ENCODE measurements at places on chromosomes 6 and 20. TPM values are rescaled to one million over a fixed set of nuclear protein-coding genes. Genes with fewer than 3 reads are reported as not detected.

DNA sequence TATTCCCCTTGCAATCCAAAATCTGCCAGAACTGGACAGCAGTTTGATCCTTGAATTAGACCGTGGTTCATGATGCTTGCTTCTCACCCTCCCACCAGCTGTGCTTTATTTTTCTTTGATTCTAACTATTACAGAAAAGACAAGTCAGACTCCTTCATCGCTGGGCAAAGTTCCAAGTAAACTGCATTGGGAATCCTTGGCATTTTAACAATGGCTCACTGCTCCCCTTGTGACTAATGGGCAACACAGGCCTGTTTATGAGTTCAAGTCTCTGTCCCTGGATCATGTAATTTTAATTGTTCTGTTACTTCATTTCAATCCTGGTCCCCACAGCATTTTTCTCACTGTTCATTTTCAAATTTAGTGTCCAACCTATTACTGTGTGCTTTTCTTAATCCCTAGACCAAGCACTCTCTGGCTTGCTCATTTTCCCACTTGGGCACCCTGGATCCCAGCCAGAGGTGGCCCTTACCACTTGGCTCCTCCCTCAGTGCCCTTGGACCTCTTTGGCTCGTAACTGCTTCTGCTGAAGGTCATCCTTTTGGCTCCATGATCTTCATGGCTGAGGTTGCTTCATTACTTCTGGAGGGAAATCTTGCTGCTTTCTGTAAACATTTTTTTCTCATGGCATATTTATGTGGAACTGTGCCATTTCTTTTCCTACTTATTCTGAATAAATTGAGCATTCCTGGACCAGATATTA is 32.8 kb downstream of the PSMB9 start:
- DNase-seq, result no peak

GRCh38 chr6:111734068-111735061 is 128.7 kb upstream of the TRAF3IP2 start:
- DNase-seq, result no peak

Gene CEP85L
- total RNA-seq, result 3.0 TPM

- DNase-seq, result no peak
Measured at GRCh38 chr6:116326996-116327395, 43.8 kb upstream of the DSE start.

DNA sequence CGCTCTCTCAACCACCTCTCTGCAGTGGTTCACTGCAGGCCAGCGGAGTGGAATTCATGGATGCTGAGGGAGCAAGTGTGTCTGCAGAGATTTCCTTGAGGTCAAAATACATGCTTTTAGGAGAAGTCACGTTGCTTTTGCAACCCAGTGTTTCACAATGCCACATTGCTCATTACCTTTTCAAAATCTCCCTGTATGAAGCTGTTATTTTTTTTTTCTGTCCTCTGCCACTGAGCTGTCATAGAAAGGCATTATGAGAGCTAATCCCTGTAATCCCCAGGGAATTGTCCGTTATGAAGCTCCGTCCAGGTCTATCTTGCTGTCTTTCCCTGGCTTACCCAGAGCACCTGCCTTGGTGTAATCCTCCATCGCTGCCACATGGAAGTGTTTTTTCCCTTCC is 60.5 kb upstream of the SLC22A23 start:
- peak; percentile 88 for DNase-seq

GRCh38 chr20:7195704-7196103 is 428.2 kb downstream of the BMP2 start:
- DNase-seq, result no peak

GRCh38 chr6:168370310-168370991 is 50.9 kb upstream of the DACT2 start:
- no peak for DNase-seq

DNA sequence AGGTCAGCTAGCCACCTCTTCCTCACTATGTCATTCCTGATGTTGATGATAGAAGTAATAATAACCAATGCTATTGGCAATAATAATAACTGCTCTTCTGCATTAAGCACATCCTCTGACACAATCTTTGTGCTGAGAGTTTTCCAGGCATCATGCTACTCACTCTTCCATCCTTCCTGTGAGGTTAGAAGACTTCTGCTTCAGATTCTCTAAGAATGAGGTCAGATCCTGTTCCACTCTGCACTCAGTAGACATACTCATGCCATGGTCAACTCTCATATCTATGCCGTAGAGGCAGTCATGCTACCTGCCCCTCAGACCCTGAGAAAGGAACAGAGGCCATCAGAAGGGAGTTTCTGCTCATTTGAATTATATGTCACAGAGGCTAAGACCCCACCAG is 98.1 kb upstream of the TOP1 start:
- DNase-seq, result no peak

Gene PAK5
- not detected for total RNA-seq

- DNase-seq, result no peak
Measured at GRCh38 chr20:8476021-8476420, 344.0 kb downstream of the PLCB1 start.

- DNase-seq, result no peak
Measured at GRCh38 chr20:16709017-16709416, 20.8 kb upstream of the SNRPB2 start.

GRCh38 chr20:824490-824889 is 9.0 kb upstream of the FAM110A start:
- DNase-seq, result no peak

- DNase-seq, result no peak
Measured at GRCh38 chr20:26324177-26324576, 627.5 kb upstream of the ZNF337 start.

Gene RAET1L
- 2.8 TPM for total RNA-seq

DNA sequence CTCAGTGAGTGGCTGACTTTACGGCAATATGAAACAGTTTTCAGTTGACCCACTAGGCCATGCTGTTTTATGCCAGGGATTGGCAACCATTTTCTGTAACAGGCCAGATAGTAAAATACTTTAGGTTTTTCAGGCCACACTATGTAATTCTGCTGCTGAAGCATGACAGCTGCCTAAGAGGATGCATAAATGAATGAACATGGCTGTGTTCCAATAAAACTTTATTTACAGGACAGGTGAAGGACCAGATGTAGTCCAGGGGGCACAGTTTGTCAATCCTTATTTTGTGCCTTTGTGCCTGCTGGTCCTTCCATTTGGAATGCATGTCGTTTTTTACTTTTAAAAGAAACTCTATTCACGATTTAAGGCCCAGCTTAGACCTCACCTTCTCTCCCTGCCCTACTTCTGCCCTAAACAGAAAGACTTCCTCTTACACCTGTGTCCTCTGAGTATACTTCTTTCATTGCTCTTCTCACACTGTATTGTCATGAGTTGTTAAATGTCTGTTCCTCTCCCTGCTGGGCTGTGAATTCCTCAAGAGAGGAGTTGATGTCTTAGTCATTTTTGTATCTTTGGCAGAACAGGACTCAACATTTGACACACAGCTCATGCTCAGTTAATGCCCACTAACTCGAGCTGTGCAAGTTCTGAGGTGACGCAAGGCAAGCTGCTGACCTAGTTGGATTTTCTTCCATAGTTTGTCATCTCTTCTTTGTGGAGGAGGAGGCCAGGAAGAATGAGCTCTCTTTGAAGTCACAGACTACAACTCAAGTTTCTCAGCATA is 90.1 kb upstream of the MAP7 start:
- DNase-seq, result no peak

Gene ITPA
- 93.5 TPM for total RNA-seq

- no peak for DNase-seq
Measured at GRCh38 chr6:124854338-124854922, 107.8 kb upstream of the RNF217 start.

Gene CTCFL
- not detected for total RNA-seq

Gene PSMB1
- total RNA-seq, result 169 TPM

Gene GPR6
- total RNA-seq, result not detected

Gene ELOVL5
- 71.3 TPM for total RNA-seq

Gene CSTF1
- 39.6 TPM for total RNA-seq

Gene BFSP1
- 13.8 TPM for total RNA-seq

Gene C4A
- total RNA-seq, result 7.0 TPM

- no peak for DNase-seq
Measured at GRCh38 chr6:107931894-107932293, 26.1 kb downstream of the SEC63 start.

- no peak for DNase-seq
Measured at GRCh38 chr20:8367689-8368088, 235.6 kb downstream of the PLCB1 start.

DNA sequence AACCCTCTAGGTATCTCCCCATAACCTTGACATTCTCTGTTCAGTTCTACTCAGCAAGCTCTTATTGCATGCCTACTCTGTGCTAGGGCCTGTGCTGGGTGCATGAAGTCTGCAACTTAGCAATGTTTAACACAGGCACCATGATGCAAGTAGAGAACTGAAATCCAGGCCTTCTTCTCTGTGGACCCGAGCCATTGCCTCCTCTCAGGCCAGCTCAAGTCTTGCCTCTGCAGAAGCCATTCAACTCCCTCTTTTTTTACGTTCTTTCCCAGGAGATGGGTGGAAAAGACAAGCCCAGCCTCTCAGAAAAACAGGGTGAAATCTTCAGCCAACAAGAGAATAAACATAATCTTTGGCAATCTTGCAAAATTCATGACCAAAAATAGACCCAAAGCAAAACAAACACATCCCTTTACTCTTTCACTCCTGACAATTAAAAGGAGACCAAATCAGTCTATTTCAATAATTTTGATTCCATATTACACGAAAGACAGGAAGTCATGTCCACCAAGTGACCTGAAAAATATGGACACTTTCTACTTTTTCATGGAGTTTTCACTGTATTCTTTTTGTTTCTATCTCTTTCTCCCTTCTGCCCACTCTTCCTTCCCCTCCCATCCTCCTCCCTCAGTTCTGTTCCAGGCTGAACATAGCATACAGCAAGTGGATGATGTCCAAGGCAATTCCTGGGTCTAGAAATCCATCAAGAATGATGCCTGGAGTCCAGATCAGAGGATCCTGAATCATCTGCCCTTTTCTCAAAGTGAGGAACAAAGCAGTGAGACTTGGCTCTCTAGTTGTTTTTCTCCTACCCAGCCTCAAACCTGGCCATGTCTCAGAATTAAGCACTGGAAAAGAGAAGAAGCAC is 45.4 kb upstream of the MOCS1 start:
- DNase-seq, result no peak

DNA sequence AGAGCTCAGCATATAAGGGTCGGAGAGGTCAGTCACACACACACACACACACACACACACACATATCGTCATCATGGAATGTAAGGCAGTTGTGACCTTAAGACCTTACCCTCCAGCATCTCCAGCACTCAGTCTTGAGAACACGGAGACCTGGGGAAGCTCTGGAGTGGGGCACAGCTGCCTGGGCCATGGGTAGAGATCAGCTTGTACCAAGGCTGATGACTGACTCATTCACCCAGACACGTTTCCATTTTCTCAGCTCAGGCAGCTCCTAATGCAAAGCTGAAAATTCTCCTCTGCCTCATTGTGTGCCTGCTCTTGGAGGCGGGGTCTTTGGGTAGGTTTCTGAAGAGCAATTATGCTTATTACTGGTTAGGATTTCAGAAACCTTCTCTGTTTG is 38.3 kb upstream of the PDYN start:
- DNase-seq, result no peak

Gene DZANK1
- 4.4 TPM for total RNA-seq

Gene NKX2-4
- total RNA-seq, result not detected

Gene SLPI
- total RNA-seq, result 55.1 TPM

GRCh38 chr20:42714298-42715141 is 475.2 kb downstream of the PTPRT start:
- DNase-seq, result no peak

DNA sequence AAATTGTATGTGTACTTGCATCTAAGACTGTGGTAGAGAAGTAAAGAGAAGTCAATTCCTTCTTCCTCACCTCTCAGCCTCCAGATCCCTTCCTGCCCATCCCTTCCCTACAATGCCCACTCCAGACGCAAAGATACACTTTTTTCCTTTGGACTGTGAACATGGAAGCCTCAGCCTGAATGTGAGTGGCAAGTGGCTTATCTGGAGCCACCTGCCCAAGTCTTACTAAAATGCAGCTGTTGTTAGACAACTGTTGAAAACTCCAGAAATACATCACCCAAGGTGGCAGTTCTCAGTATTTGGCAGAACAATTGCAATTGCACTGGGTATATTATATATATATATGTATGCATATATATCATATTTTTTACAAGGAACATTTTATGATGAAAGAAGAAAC is 7.5 kb downstream of the VGLL2 start:
- no peak for DNase-seq

DNA sequence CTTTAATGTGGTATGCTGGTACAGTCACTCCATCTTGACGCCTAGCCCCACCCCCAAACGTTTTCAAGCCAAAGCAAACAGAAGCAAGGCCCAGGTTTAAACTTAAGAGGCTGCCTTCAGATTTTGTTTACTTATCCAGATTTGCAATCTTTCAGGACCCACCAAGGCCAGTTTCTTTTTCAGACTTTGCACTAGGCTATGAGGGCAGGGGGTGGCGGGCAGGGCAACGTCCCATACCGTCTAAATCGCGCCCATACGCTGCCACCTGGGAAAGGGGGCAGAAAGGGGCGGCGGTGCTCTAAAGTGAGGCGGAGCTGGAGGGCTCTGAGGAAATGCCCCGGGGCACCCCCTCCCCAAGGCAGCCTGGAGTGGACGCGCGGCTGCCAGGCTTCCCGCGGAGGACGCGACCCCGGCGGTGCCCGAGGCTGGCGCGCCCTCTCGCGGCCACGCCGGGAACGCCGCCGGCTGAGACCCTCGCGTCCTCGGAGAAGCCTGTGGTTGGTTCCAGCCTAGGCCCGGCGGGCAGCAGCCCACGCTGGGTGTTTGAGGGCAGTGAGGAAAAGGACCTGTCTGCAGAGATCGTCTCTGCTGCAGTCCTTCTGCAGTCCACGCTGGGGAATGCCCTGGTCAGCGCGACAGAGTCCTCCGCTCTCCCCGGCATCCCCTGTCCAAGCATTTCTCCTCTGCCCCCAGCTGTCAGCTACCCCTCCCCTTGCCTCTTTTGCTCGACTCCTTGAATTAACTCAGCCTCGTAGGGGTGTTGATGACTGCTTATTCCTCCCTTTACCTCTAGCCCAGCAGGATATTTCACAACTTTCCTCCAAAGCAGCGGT is 129.2 kb upstream of the PRND start:
- no peak for DNase-seq

- DNase-seq, result peak; percentile 22
Measured at GRCh38 chr6:149363154-149363553, 36.9 kb upstream of the SUMO4 start.

- DNase-seq, result no peak
Measured at GRCh38 chr6:105995391-105995865, 90.7 kb upstream of the PRDM1 start.

DNA sequence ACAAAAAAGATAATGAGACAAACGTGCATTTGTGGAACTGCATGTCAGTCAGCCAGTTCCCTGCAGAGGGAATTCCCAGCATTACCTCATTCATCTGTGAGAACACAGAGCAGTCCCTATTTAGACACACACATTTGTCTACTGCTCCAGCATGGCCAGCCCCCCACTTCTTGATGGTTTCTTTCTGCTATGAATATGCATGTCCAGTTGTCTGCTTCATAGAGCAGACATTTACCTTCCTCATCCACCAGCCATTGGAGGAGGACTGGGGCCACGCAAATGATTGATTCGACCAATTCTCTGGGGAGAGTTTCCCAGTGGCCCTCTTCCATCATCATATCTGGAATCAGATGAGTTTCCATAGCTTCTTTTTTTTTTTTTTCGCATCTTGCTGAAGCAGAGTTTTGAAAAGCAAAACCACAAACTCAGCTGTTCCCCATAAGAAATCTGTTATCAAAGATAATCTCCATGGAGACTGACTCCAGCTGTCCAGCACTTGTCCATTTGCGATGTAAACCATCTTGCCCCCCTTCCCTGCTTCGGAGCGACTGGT is 11.8 kb downstream of the ENPP1 start:
- DNase-seq, result no peak

GRCh38 chr6:152184573-152184916 is 377.1 kb downstream of the ESR1 start:
- DNase-seq, result no peak

Gene TFAP2C
- total RNA-seq, result 34.8 TPM

Gene BPIFA1
- not detected for total RNA-seq

Gene CRIP3
- 10.0 TPM for total RNA-seq
